ENCODE measurements at places on chromosomes 12 and 14.

- DNase-seq: peak; percentile 59
Observed at GRCh38 chr12:115916910-115917668, 360.4 kb downstream of the MED13L start.

- DNase-seq: no peak
Observed at GRCh38 chr12:65894088-65894487, 69.8 kb downstream of the HMGA2 start.

GRCh38 chr12:111798182-111798581 is 31.4 kb downstream of the ALDH2 start:
- no peak for DNase-seq

GRCh38 chr12:97283297-97283696 is 179.3 kb upstream of the RMST start:
- no peak for DNase-seq

DNA sequence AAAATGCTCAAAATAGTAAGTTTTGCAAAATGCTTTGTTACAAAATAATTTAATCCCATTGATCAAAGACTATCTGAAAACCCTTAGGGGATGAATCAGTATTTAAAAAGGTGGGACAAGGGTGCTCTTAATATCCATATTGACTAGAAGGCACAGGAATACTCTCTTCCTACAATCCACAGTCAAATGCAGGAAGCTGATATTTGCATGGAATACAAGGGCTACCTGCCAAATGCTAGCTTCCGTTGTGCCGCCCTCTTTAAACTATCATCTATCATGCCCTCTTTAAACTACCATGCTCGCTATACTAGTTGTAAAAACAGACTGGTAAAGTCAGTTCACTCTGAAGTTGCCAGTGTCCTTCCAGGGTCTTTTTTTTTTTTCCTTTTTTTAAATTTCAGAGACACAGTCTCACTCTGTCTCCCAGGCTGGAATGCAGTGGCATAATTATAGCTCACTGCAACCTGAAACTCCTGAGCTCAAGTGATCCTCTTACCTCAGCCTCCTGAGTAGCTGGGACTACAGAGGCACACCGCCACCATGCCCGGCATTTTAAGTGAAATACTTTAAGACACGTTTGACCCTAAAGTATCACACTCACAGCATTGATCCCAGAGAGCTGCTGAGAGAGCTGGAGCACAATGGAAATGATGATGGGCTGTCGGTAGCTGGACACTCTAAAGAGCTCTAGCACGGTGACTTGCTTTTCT is 6.7 kb downstream of the SLC2A3 start:
- DNase-seq: no peak

DNA sequence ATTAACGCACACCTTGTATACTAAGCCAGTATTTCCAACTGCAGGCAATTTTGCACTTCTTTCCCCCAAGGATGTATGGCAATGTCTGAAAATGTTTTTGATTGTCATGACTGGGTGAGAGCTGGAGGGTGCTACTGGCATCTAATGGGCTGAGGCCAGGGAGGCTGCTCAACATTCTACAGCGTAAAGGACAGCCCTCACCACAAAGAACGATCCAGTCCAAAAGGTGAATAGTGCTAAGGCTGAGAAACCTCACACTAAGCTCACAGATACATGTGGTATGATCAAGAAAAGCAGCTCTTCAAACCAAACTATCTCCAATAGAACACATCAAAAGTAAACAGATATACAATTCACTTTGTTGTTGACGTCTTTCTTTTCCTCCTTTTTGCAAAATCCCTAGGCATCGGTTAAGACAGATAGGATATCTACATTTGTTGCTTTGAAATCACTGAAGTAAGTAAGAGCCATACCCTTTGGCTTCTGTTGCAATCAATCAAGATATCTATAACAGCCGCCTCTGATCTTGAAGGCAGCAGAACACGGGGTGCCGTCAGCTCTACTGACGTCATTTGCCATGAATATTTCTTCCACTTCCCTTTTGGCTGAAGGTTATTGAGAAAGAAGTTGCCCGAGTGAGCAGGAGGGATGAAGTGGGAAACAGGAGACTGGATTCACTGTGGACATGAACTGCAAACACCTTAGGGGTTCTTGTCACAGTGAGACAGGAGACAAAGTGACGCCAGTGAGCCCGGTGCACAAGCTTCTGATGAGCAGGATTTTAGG is 218.3 kb downstream of the FOXN3 start:
- DNase-seq: no peak

DNA sequence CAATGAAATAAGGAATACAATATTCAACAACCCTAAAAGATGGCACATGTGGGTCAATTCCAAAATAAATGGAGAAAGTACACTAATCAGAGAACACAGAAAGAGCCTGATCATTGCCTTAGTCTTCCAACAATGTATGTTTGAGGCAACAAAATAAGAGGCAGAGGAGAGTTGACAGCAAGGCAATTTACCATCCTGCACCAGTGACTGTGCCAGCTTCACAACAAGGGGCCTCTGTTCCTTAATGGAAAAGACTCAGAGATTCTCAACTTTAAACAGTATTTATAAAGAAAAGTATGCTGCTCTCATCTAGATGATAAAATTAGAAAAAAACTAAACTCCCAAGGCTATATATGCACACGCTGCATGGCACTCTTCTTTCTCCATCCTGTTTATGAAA is 25.9 kb downstream of the EPS8 start:
- no peak for DNase-seq

GRCh38 chr12:31658471-31659086 is 909 bp upstream of the ETFBKMT start:
- DNase-seq: no peak

GRCh38 chr12:51863363-51863932 is 14.9 kb upstream of the FIGNL2 start:
- no peak for DNase-seq

DNA sequence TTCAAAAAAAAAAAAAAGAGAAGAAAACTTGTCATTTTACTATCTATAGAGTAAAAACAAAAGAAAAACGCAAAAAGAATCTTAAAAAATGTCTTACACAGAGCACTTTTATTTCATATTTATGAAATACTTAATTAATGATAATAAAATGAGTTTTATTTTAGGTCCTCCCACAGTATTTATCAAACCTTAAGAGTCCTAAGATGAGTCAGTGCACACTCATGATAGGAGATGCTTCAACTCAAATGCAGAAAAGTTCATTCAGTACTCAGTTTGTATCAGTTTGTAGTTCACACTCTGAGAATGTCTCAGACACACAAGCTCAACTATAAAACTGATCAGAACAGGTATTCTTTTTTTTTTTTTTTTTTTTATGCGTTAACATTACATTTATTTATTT is 41.7 kb downstream of the TRIM9 start:
- no peak for DNase-seq

DNA sequence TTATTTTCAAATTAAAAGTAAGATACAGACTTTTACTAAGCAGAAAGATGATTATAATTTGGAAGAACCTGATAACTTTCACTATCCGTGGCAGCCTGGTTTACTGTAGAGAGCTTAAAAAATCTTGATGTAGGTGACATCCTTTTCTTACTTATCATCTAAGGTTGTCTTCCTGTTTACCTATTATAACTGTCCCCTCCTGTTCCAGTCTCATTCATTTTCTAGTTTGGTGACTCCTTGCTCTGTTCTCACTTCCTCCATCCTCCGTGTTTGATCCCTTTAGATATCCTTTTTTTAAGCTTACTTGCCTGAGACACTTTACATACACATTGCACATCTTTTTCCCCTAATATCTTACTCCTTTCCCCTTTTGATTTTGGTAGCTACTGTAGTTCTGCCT is 27.5 kb downstream of the CCDC91 start:
- DNase-seq: no peak

GRCh38 chr12:44875417-44875953 is 630 bp downstream of the NELL2 start:
- DNase-seq: no peak

DNA sequence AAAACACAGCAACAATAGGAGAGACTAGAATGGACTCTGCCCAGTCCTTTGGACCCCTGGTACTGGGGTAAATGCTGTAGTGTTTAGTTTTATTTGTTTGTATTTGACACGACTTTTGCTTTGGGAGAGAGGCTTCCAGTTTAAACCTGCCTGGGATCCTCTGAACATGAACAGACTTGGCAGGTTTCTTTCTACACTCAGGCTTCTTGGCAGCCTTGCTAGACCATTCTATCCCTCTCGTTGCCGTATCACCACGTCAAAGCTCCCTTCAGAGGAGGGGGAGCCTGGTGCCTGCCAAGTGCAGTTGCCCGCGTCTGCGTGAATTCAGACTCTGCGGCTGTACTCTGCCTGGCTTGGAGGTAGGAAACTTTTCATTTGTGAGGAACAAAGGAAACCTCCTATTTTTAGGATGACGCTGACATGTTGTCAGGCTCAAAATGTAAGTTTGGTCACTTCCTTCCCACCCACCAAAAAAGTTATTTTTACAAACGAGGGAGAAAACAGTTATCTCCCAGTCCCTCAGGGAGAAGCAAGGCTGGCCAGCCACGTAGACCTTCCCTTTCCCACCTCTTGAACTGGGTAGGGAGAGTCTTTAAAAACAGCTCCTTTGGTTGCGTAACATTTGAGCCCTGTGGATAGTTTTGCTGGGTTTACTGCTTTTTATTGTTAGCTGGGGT is 25.9 kb downstream of the CD9 start:
- no peak for DNase-seq

GRCh38 chr12:65055859-65056258 is 65.2 kb downstream of the WIF1 start:
- DNase-seq: no peak

DNA sequence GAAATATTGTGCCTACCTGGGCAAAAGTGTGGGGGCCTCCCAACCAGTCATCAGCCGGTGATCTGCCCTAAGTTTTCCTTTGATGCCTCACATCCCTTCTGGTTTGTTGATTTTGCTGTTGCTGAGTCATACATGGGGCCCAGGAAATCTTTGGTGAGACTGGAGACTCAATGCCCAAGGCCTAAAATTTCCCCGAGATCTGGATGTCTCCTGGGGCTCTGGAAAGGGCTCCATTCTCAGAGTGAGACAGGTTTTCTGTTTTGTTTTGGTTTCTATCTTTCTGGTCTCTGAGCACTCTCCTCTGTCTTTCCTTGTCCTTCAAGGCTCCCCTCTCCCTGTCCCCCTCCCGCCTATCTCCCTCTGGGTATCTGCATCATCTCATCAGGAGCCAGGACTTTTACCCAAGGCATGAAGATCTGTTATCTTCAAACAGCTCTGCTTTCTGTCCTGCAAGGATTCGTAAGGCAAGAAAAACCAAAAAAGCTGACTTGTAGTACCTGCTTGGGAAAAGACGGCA is 152.8 kb upstream of the MAX start:
- no peak for DNase-seq

GRCh38 chr12:19994968-19995367 is 373.4 kb upstream of the PDE3A start:
- DNase-seq: no peak

- no peak for DNase-seq
Observed at GRCh38 chr12:45168976-45169375, 46.9 kb upstream of the ANO6 start.

- no peak for DNase-seq
Observed at GRCh38 chr12:124820199-124820598, 43.5 kb downstream of the SCARB1 start.

DNA sequence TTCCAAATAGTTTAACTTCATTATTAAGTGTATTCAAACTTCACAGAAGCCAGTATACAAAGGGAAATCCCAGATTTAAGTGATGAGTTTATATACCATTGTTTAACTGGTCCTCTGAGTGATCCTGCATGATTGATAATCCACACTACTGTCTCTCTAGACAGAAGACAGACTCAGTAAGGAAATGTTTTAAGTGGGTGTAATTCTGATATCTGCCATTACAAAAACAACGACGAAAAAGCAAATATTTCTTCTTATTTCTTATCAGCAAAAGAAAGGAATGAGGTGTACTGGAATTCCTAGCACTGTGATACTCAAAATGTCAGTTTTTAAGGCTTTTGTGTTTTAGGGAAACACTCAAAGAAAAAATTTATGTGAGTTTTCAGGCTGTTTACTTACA is 127.5 kb downstream of the GPHN start:
- no peak for DNase-seq

DNA sequence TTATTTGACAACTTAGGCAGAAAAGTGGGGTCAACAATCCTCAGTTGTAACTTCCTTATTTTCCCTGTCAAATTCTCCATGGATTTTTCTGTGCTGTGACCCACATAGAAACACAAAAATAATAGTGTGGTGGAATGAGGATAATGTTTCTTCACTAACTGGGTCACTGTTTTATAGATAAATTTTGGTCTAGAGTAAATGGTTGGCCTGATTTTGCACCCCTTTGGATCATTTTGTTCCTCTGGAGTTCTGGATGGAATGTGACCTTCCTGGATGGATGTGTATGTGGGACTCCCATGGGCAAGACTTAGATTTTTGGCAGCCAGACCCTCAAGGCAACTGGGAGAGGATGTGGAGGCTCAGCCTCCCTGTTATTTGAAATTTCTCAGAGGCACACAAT is 52.7 kb upstream of the RNU6-8 start:
- no peak for DNase-seq

DNA sequence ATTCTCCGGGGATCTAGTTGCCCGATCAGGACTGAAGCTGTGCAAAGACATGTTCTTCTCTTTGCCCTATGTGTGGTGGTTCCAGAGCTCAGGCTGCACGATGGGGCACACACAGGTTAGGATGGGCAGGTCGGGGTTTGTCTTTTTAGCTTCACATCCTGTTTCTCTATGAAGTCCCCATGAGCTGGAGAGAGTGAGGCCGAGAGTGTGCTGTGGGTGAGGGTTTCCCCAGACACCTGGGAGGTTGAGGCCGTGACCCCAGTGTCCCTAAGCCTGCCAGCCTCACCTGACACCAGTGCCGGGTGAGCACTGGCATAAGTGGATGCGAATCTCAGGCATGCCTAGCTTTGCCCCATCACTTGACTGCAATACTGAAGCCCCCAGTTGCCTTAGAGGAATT is 32.9 kb upstream of the IGF1 start:
- no peak for DNase-seq

DNA sequence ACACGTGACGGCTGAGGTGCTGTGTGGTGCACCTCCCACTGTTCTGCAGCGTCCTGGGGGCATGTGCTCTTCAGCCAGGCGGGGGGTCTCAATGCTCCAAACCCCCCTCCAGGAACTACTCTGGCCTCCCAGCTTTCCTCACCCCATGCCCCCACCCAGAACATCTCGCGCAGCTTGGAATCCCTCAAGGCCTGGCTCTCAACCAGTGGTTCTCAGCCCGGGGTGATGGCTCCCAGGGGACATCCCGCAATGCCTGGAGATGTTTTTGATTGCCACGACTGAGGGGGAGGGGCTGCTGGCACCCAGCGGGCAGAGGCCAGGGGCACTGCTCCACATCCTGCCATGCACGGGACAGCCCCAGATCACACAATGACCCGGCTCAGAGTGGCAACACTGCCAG is 78.9 kb upstream of the DICER1 start:
- no peak for DNase-seq

Measured in stimulated activated CD4-positive, alpha-beta T cell treated with anti-CD3 and anti-CD28 coated beads, Interleukin-15, amount 100 ng/mL, for 48 hours (primary cell).